Spinal cord (tissue), 10 donors: ENCODE measurements at places on chromosomes 7 and 10.

DNA sequence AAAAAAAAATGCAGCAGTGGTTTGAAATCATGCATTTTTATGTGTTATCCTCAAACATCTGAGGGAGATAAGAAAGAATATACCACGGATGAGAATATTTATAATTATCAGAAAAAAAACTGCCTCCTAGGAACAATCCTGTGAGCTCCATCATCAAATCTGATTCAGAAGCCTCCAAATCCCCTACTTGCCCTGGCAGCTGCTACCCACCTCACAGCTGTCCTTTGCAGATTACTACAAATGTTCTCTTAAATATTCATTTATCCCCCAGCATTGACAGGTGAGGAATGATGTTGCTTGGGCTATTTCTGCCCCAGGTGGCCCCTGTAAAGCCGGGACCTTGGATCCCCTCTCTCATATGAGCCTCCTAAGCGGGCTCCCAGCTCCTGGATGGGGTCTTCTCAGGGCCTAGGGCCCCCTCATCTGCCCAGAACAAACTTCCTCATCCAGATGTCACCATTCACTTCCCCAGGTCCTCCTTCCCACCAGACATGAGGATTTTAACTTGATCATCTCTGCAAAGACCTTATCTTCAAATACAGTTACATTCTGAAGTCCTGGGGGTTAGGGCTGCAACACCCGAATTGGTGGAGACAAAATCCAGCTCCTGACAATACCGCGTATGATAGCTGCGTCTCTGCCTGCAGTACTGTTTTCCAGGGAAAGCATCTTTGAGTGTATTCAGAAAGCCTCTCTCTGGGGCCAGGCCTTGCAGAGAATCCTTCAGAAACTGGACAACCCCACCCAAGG lies 81.9 kb upstream of the INSIG1 start:
- H3K27ac ChIP-seq: no peak overlapping the region
- H3K4me1 ChIP-seq: peaks cover 12% of the 10 kb centered on the region
- peaks cover 13% of the 10 kb centered on the region for H3K27me3 ChIP-seq
- H3K36me3 ChIP-seq: no peaks in the 10 kb centered on the region
- H3K4me3 ChIP-seq: no peak overlapping the region

DNA sequence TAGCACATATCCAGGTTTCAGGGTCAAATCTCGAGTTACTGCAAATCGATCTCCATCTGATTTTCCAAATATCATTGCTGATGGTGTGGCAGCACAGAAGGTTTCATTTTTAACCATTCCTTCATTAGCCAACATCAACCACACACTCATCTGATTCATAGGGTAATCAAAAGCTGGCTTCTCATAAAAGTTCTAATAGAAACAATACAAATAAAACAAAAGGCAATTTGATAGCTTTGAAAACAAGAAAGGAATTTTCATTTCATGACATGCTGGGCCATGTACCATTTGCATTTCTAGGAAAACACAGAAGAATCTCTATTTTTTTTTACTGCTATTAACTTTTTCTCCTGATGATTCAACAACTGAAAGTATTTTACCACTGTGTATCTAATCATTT lies 147.7 kb upstream of the SLC26A5 start:
- H3K4me3 ChIP-seq: no peak overlapping the region
- no peak overlapping the region for H3K27ac ChIP-seq
- H3K4me1 ChIP-seq: no peaks in the 10 kb centered on the region
- no peaks in the 10 kb centered on the region for H3K27me3 ChIP-seq
- H3K36me3 ChIP-seq: no peaks in the 10 kb centered on the region

DNA sequence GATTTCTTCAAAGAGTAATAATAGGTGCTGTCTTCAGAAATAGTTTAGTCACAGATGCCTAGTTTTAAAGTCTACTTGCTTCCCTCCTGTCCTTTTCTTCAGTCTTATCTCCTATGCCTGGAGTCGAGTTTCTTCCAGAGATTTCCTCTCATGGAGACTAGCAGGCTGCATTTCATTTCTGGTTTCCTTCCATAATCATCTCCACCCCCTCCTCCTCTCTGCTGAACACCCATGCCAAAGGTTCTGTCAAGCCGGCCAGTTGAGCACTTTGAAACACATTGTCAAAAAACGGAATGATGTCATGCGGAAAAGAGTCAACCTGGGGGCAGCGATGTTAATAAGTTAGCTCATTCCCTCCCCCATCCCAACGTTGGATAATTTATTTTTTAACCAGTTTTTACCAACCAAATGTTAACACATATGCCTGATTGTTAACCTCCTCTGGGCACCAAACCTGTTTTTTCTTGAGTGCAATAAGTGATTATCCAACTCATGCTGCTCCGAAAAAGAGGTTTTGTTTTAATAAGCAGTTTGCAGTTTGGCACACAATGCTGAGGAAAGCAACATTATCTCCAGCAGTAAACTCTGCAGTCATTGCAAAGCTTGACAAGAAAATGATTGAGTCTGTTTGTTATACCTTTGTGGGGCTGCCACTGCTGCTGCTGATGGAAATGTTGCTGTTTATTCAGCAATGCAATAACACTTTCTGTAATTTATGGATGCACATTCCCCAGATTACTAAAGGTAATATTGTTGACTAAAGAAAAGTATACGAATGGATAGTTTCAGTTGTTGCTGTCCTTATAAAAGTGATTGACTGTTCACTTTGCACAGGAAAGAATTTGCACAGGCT lies 161.6 kb downstream of the LRMDA start:
- H3K4me3 ChIP-seq: no peak overlapping the region
- peak; percentile 83 for DNase-seq
- peaks cover 12% of the 10 kb centered on the region for H3K4me1 ChIP-seq
- H3K36me3 ChIP-seq: no peaks in the 10 kb centered on the region
- H3K27ac ChIP-seq: no peak overlapping the region

DNA sequence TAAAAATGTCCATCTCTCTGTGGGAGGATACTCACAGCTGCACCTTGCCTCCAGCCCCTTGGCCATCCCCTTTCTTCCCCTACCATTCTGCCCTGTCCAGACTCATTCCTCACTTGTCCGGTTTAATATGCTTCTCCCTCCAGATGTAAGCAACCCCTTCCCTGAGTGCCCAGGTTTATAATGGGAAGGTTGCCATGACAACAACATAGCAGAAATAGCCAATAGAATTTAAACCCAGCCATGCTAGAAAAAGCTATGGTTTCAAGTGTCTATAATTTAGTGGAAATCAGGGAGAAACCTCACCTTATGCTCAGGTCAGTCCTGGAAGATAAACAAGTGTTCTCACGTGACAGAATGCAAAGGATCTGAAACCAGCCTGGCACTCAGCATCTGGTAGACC lies 196.0 kb upstream of the FZD8 start:
- H3K4me3 ChIP-seq: no peak overlapping the region
- no peaks in the 10 kb centered on the region for H3K4me1 ChIP-seq
- no peaks in the 10 kb centered on the region for H3K27me3 ChIP-seq
- DNase-seq: no peak
- H3K27ac ChIP-seq: no peak overlapping the region

GRCh38 chr7:129993275-129993674 lies 40.5 kb upstream of the UBE2H start:
- peaks cover 10% of the 10 kb centered on the region for H3K4me1 ChIP-seq
- no peak overlapping the region for H3K27ac ChIP-seq
- H3K36me3 ChIP-seq: no peaks in the 10 kb centered on the region
- H3K4me3 ChIP-seq: no peak overlapping the region

GRCh38 chr7:48096273-48096672 lies 7.2 kb downstream of the UPP1 start:
- H3K27ac ChIP-seq: no peak overlapping the region
- no peaks in the 10 kb centered on the region for H3K27me3 ChIP-seq
- H3K4me3 ChIP-seq: no peak overlapping the region
- no peaks in the 10 kb centered on the region for H3K4me1 ChIP-seq
- H3K36me3 ChIP-seq: peaks cover 29% of the 10 kb centered on the region

DNA sequence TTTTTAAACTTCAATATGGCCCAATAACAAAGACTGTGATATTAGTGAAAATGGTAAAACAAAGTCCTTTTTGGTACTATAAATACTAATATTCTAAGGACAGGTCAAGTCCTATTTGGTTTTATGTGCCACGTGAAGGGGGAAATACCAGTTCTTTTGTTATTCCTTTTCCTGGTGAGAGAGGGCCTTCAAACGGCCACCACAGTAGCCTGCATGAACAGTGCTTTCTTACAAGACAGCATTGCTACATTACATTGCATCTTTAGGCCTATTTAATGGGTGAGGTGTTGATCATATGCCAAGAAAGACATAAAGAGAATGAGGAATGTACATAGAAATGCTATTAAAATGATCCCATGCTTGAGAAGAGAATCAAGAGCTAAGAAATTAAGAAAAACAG lies 214.8 kb downstream of the LRRTM3 start:
- H3K27me3 ChIP-seq: no peaks in the 10 kb centered on the region
- DNase-seq: no peak
- no peak overlapping the region for H3K27ac ChIP-seq
- no peaks in the 10 kb centered on the region for H3K4me1 ChIP-seq

- H3K4me1 ChIP-seq: peaks cover 9% of the 10 kb centered on the region
- peaks cover 74% of the 10 kb centered on the region for H3K36me3 ChIP-seq
- no peak overlapping the region for H3K27ac ChIP-seq
- H3K27me3 ChIP-seq: peaks cover 23% of the 10 kb centered on the region
- DNase-seq: no peak
Observed at GRCh38 chr10:133277993-133278576, 1.4 kb upstream of the ADAM8 start.

GRCh38 chr10:75159519-75159918 lies 48.1 kb downstream of the SAMD8 start:
- no peaks in the 10 kb centered on the region for H3K4me1 ChIP-seq
- no peak overlapping the region for H3K27ac ChIP-seq
- peaks cover 10% of the 10 kb centered on the region for H3K36me3 ChIP-seq
- no peak overlapping the region for H3K4me3 ChIP-seq
- no peak for DNase-seq

DNA sequence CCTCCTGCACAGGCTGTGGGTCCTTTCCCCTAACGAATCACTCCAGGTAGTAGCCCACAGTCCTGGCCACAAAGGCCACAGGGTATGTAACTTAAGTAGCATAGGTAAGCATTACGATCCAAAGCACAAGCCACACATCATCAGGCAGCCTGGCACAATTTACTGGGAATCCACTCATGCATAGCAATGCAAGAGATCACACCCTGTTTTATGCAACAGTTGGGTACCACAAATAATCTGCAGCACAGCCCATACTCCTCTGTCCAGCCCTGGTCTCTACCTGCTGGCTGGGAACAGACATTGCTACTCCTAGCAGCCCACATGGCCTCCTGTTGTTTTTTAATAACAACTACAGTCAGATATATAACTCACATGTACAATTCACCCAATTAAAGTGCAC lies 34.3 kb downstream of the SRPK2 start:
- H3K27ac ChIP-seq: no peak overlapping the region
- no peak overlapping the region for H3K4me3 ChIP-seq
- DNase-seq: no peak
- H3K27me3 ChIP-seq: no peaks in the 10 kb centered on the region

GRCh38 chr10:88117869-88118632 lies 254.6 kb downstream of the PTEN start:
- no peak overlapping the region for H3K27ac ChIP-seq
- H3K27me3 ChIP-seq: no peaks in the 10 kb centered on the region
- no peaks in the 10 kb centered on the region for H3K36me3 ChIP-seq
- H3K4me3 ChIP-seq: no peak overlapping the region

- H3K36me3 ChIP-seq: no peaks in the 10 kb centered on the region
- H3K4me1 ChIP-seq: no peaks in the 10 kb centered on the region
- no peak for DNase-seq
- H3K27me3 ChIP-seq: no peaks in the 10 kb centered on the region
- H3K27ac ChIP-seq: no peak overlapping the region
- H3K4me3 ChIP-seq: no peak overlapping the region
Observed at GRCh38 chr10:7054915-7055314, 355.9 kb downstream of the SFMBT2 start.

- H3K27ac ChIP-seq: no peak overlapping the region
- DNase-seq: peak; percentile 4
- no peaks in the 10 kb centered on the region for H3K36me3 ChIP-seq
Observed at GRCh38 chr7:125149151-125149550, 219.5 kb upstream of the POT1 start.

GRCh38 chr7:103149808-103150180 lies 895 bp upstream of the NAPEPLD start:
- H3K4me3 ChIP-seq: peak overlapping the region; percentile 89
- H3K36me3 ChIP-seq: no peaks in the 10 kb centered on the region
- H3K4me1 ChIP-seq: peaks cover 3% of the 10 kb centered on the region
- no peak for DNase-seq

DNA sequence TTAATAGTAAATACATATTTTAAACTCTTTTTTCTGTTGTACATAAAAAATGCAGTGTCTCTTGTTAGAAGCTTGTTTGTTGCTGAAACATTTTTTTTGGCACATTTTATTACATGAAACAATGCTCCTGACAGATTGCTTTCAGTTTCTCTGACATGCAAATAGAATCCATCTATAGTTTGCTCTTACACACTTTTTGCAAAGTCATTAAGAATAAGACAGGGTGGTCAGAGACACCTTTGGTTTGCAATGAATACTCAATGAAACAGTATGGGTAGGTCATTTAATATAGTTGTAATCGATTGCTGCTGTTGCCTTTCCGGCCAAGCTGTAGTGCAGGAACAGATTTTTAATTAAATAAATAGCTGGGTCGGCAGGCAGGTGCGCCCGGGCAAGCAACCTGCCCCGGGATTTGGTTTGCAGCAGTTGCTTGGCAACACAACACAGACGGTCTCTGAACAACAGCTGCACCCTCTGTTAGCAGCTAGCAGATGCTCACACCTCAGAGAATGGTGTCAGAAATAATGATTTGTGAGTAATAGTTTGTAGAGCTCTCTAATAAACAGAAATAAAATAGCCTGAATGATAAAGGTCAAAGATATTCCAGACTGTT lies 115.7 kb upstream of the CACNA2D1 start:
- H3K27me3 ChIP-seq: no peaks in the 10 kb centered on the region
- H3K27ac ChIP-seq: no peak overlapping the region

DNA sequence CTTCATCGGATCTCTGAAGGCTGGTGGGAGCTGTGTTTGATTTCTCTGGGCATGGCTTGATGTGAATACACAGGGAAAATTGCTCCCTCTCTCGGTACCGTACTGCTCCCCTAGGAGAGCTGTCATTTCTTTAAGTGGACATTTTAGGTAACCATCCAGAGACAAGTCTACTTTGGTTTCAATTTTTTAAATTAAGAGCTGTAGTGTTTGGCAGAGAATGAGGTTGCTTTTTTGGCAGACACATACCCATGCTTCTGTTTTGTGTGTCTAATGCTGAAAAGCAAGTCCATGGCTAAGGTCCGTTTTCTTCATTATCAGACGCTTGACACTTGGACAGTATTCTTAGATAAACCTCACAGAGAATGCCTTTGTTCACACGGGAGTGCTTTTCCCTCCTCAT lies 61.3 kb upstream of the TRIL start:
- H3K4me3 ChIP-seq: peak overlapping the region; percentile 0
- no peaks in the 10 kb centered on the region for H3K4me1 ChIP-seq
- peak overlapping the region; percentile 53 for H3K27ac ChIP-seq

GRCh38 chr7:6250364-6250833 lies 22.0 kb downstream of the CYTH3 start:
- no peaks in the 10 kb centered on the region for H3K27me3 ChIP-seq
- no peaks in the 10 kb centered on the region for H3K36me3 ChIP-seq
- no peak overlapping the region for H3K4me3 ChIP-seq

- H3K27ac ChIP-seq: no peak overlapping the region
- no peaks in the 10 kb centered on the region for H3K36me3 ChIP-seq
- H3K4me1 ChIP-seq: peaks cover 6% of the 10 kb centered on the region
- no peaks in the 10 kb centered on the region for H3K27me3 ChIP-seq
- H3K4me3 ChIP-seq: no peak overlapping the region
Observed at GRCh38 chr10:86303626-86304025, 63.0 kb downstream of the GRID1 start.

- peaks cover 14% of the 10 kb centered on the region for H3K4me1 ChIP-seq
- H3K27me3 ChIP-seq: peaks cover 5% of the 10 kb centered on the region
- H3K4me3 ChIP-seq: no peak overlapping the region
- DNase-seq: no peak
- no peak overlapping the region for H3K27ac ChIP-seq
Observed at GRCh38 chr10:1422275-1422674, 315.1 kb downstream of the ADARB2 start.
